NCI-H1092 (cell line): ENCODE measurements at places on chromosomes 4 and X.

DNA sequence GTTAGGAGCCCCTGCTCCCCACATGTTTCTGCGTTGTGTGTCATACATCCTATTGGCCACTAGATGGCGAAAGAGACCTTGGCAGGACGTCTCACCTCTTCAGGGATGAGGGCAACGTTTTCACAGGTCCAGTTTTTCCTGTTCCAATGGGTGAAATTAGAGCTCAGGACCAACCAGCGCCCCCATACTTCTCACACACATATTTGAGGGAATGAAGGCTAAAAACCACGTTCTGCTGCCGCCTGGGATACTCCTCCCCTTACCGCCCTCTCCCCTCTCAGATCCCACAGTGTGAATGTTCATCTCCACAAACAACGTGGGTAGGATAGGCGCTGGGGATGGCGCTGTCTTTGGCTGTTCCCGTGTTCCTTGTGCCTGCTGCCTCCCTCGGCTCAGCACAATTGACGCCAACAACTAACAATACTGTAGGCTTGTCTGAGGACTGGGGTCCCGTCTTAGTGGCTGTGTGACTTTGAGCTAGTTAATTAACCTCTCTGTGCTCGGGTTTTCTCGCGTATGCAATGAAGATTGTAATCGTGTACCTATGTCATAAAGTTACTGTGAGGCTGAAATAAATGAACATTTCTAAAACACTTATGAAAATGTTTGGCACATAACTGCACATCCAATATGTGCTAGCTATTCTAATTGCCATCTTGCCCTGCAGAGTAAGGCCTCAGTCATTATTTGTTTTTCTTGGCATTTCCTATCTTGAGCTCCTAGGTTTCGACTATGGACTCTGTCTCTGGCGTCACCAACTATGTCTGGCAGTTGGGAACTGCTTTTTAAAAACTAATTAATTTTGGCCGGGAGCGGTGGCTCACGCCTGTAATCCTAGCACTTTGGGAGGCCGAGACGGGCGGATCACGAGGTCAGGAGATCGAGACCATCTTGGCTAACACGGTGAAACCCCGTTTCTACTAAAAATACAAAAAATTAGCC, 181.3 kb upstream of the STK26 start:
- peak; percentile 47 for DNase-seq

- DNase-seq: no peak
These were observed 793.6 kb downstream of the STPG2 start for GRCh38 chr4:97349468-97350186.

GRCh38 chr4:168585168-168586091, 88.6 kb downstream of the PALLD start:
- DNase-seq: peak; percentile 61

DNA sequence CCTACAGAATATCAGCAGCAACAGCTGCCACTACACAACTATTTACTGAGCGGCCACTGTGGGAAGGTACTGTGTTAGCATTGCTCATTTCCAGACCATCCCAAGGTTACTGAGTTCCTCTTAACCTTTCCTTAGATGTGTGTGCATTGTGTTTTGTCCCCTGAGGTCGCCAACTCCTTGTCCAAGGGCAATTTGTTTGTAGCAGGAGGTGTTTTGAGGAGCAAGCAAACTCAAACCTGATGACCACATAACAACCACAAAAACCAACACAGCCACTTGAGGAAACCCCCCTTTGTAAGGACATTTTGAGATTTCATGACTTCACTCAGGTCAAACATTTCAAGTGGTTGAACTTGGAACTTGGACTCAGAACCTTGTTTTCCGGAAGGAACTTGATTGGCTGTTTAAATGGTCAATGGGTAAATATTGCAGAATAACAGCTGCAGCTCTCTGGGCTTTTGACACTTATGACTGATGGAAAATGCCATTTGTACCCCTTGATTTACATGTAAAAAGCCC, 122.3 kb downstream of the MID1IP1 start:
- DNase-seq: no peak

DNA sequence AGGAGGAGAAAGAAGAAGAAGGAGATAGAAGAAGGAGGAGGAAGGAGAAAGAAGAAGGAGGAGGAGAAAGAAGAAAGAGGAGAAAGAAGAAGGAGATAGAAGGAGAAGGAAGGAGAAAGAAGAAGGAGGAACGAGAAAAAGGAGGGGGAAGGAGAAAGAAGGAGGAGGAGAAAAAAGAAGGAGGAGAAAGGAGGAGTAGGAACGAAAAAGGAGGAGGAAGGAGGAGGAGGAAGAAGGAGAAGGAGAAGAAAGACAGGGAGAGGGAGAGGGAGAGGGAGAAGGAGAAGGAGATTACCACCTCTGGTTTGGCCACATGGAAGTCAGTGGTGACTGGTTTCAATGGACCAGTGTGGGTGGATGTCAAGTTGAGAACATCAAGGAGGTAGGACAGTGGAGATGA, 50.0 kb upstream of the VEGFD start:
- no peak for DNase-seq

DNA sequence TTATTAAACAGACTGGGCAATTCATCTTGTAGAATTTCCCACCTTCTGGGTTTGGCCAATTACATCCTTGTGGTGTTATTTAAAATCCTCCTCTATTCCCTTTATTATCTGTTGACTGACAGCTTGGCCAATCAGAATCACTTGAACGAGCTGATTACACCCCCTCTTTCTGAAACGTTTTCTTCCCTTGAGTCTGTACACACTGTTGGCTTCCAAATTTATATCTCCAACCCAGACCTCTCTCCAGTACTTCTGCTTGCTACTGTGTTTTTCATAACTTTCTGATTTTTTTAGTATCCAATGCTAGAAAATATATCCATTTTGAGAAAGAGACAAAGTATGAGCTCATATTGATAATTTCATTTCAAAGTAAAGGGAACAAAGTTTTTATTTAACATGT, 14.8 kb downstream of the CD38 start:
- no peak for DNase-seq

DNA sequence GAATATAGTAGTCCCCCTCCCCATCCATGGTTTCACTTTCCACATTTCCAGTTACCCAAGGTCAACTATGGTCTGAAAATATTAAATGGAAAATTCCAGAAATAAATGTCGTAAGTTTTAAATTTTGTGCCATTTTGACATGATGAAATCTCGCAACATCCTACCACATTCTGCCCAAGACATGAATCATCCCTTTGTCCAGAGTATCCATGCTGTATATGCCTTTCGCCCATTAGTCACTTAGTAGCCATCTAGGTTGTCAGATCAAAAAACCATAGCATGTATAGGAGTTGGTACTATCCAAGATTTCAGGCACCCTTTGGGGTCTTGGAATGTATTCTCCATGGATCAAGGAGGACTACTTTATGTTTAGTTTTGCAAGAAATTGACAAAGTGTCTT, 8.3 kb downstream of the PRRG1 start:
- no peak for DNase-seq

DNA sequence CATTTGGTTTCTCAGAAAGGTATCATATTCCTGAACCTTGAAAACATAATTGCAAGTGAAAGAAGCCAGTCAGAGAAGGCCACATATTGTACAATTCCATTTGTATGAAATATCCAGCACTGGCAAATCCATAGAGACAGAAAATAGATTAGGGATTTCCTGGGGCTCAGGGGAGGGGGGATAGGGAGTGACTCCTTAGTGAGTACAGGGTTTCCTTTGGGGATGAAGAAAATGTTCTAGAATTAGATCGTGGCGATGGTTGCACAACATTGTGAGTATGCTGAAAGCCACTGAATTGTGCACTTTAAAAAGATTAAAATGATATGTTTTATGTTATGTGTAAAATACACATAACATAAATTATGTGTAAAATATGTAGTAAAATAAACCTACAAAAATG, 10.3 kb downstream of the XPNPEP2 start:
- no peak for DNase-seq

DNA sequence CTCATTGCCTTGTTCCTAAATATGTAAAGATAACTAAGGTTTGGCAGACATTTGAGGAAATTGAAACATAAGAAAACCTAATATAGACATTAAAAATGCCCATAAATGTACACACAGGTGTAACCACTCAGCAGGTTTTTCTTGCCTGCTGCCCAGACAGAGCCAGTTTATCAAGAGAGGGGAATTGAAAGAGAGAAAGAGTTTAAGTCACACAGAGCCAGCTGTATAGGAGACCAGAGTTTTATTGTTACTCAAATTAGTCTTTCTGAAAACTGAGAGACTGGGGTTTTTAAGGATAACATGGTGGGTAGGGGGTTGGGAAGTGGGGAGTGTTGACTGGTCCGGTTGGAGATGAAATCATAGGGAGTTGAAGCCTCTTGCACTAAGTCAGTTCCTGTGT, 119.0 kb downstream of the CFAP299 start:
- DNase-seq: no peak

DNA sequence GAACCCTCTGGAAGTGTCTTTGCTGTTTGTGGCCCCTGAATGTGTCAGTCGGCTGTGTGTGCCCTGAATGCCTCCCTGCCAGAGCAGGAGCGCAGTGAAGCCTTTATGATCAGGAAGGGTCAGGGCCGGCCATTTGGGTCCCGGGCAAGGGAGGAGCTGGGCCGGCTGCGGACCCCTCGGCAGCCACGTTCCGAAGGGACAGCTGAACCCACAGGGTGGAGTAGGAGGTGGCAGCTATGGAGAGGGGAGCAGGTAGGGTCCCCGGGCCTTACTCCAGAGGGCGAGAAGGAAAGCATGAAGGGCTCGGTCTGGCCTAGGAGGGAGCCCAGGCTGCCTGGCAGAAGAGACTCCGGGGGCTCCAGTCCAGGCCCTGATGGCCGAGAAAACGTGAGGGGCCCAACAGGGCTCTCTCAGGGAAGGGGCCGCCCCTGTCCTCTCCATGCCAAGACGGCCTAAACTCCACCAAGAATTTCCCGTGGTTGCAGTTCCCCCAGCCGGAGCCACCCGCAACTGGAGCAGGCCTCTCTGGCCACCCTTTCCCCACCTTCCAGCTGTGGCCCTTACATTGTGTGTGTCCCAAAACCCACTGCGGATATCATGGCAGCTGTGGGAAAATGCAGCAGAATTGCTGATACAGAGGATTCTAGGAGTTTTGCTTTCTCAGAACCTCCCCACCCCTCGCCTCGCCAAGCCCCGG, 182.2 kb upstream of the STK26 start:
- no peak for DNase-seq

- DNase-seq: no peak
These were observed 354.9 kb downstream of the GPAT3 start for GRCh38 chr4:83890816-83891215.
